Left lung (tissue), 14 donors: ENCODE measurements at places on chromosomes 3 and 15. TPM values are rescaled to one million over a fixed set of nuclear protein-coding genes. Genes with fewer than 3 reads are reported as not detected.

DNA sequence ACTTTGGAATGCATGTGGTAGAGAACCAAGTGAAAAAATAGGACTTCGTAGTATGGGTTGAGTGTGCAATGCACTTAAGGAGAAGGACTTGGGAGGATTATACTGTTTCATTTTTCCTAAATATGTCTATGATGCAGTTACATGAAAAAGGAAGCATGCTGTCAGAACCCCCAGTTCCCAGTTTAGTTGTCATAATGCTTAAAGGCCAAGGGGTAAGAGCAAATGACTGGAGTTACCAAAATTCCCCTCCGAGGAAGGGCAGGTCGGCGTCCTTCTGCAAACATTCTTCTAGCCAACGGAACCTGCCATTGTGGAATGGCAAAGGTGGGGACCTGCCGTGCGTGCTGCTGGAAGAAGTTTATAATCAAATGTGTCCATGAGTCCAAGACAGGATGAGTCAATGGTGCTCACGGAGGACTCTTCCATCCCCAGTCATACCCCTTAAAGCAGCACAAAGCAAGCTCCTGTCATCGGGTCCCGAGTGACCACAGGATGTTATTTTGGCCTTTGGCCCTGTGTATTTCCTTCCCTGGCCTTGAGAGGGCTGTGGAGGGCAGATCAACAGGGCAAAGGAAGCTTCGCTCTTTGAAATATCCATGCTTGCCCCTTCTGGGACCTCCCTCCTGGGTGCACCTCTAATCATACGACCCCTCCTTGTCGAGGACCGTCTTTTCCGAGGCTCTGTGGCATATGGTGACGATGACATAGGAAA, 93.2 kb downstream of the SLCO3A1 start:
- H3K27ac ChIP-seq, result peak overlapping the region; percentile 71
- H3K4me1 ChIP-seq, result peaks cover 94% of the 10 kb centered on the region
- no peaks in the 10 kb centered on the region for H3K27me3 ChIP-seq
- DNase-seq, result no peak
- H3K4me3 ChIP-seq, result no peak overlapping the region

DNA sequence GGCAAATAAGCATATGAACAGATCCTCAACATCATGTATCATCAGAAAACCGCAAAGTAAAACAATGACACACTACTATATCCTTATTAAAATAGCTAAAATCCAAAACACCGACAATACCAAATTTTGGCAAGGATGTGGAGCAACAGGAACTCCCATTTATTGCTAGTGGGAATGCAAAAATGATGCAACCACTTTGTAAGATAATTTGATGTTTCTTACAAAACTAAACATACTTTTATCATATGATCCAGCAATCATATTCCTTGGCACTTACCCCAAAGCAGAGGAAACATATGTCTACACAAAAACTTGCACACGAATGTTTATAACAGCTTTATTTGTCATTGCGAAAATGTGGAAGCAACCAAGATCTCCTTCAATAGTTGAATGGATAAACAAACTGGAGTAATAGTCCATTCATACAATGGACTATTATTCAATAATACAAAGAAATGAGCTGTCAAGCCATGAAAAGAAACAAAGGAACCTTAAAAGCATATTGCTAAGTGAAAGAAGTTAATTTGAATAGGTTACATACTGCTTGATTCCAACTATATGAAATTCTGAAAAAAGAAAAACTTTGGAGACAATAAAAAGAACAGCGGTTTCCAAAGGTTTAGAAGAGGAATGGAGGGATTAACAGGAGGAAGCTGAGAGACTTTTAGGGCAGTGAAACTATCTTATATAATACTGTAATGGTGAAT, 172.0 kb downstream of the VPS13C start:
- H3K27ac ChIP-seq, result no peak overlapping the region
- DNase-seq, result no peak
- no peak overlapping the region for H3K4me3 ChIP-seq
- H3K36me3 ChIP-seq, result peaks cover 58% of the 10 kb centered on the region
- H3K27me3 ChIP-seq, result no peaks in the 10 kb centered on the region

GRCh38 chr3:113832477-113833164, 6.0 kb upstream of the GRAMD1C start:
- no peak for DNase-seq
- H3K27me3 ChIP-seq, result no peaks in the 10 kb centered on the region
- H3K4me3 ChIP-seq, result no peak overlapping the region

- H3K4me1 ChIP-seq, result no peaks in the 10 kb centered on the region
- no peak overlapping the region for H3K4me3 ChIP-seq
- H3K27me3 ChIP-seq, result no peaks in the 10 kb centered on the region
- no peaks in the 10 kb centered on the region for H3K36me3 ChIP-seq
Observed at GRCh38 chr3:35422836-35423601, 216.3 kb upstream of the ARPP21 start.

DNA sequence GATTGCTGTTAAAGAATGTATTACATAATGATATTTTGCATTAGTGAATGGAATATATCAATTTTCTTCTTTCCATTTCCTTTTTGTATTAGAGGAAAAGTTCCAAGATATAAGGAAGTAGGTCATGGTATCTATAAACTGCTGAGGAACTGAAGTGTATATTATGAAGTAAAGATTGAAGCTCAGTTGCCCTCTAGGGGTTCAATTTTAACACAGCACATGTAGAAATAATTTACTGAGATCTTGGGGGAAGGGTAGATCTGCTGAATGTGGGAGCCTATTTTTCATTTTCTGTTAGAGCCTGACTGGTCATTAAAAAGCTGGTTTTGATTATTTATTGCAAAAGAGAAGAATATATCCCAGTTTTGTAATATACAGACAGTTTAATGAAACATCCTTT, 45.2 kb downstream of the CMC1 start:
- no peak for DNase-seq
- peaks cover 5% of the 10 kb centered on the region for H3K4me1 ChIP-seq
- no peaks in the 10 kb centered on the region for H3K27me3 ChIP-seq
- no peak overlapping the region for H3K4me3 ChIP-seq
- H3K27ac ChIP-seq, result no peak overlapping the region
- H3K36me3 ChIP-seq, result no peaks in the 10 kb centered on the region

GRCh38 chr3:15769256-15769915, 28.4 kb downstream of the ANKRD28 start:
- no peaks in the 10 kb centered on the region for H3K36me3 ChIP-seq
- H3K27me3 ChIP-seq, result no peaks in the 10 kb centered on the region
- H3K4me3 ChIP-seq, result no peak overlapping the region
- H3K4me1 ChIP-seq, result peaks cover 7% of the 10 kb centered on the region
- DNase-seq, result no peak
- H3K27ac ChIP-seq, result peak overlapping the region; percentile 51

GRCh38 chr3:145286937-145287336, 874.0 kb downstream of the PLOD2 start:
- no peaks in the 10 kb centered on the region for H3K4me1 ChIP-seq
- H3K27me3 ChIP-seq, result no peaks in the 10 kb centered on the region
- DNase-seq, result no peak
- H3K4me3 ChIP-seq, result no peak overlapping the region

- no peak for DNase-seq
- no peak overlapping the region for H3K4me3 ChIP-seq
- no peaks in the 10 kb centered on the region for H3K36me3 ChIP-seq
- H3K4me1 ChIP-seq, result peaks cover 23% of the 10 kb centered on the region
- H3K27ac ChIP-seq, result peak overlapping the region; percentile 57
Observed at GRCh38 chr3:177441813-177442646, 244.7 kb upstream of the TBL1XR1 start.

GRCh38 chr15:55168350-55168974, 28.3 kb downstream of the RSL24D1 start:
- no peaks in the 10 kb centered on the region for H3K36me3 ChIP-seq
- no peak overlapping the region for H3K4me3 ChIP-seq
- peak; percentile 62 for DNase-seq

GRCh38 chr3:190886945-190887344, 24.5 kb upstream of the GMNC start:
- no peaks in the 10 kb centered on the region for H3K36me3 ChIP-seq
- peaks cover 2% of the 10 kb centered on the region for H3K27me3 ChIP-seq
- DNase-seq, result no peak
- no peaks in the 10 kb centered on the region for H3K4me1 ChIP-seq
- H3K4me3 ChIP-seq, result no peak overlapping the region

GRCh38 chr15:87743562-87743961, 513.0 kb downstream of the NTRK3 start:
- H3K27me3 ChIP-seq, result no peaks in the 10 kb centered on the region
- no peak overlapping the region for H3K4me3 ChIP-seq
- H3K4me1 ChIP-seq, result no peaks in the 10 kb centered on the region
- no peaks in the 10 kb centered on the region for H3K36me3 ChIP-seq

- no peak overlapping the region for H3K27ac ChIP-seq
- H3K27me3 ChIP-seq, result no peaks in the 10 kb centered on the region
- no peak overlapping the region for H3K4me3 ChIP-seq
- no peaks in the 10 kb centered on the region for H3K4me1 ChIP-seq
- no peak for DNase-seq
Observed at GRCh38 chr3:194518652-194519051, 31.9 kb upstream of the ATP13A3 start.

DNA sequence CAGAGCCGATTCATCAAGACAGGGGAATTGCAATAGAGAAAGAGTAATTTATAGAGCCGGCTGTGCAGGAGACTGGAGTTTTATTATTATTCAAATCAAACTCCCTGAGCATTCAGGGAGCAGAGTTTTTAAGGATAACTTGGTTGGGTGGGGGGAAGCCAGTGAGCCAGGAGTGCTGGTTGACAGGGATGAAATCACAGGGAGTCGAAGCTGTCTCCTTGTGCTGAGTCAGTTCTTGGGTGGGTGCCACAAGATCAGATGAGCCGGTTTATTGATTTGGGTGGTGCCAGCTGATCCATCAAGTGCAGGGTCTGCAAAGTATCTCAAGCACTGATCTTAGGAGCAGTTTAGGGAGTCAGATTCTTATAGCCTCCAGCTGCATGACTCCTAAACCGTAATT, 95.4 kb upstream of the CCDC80 start:
- no peak for DNase-seq
- no peaks in the 10 kb centered on the region for H3K27me3 ChIP-seq
- no peaks in the 10 kb centered on the region for H3K4me1 ChIP-seq
- no peak overlapping the region for H3K27ac ChIP-seq

DNA sequence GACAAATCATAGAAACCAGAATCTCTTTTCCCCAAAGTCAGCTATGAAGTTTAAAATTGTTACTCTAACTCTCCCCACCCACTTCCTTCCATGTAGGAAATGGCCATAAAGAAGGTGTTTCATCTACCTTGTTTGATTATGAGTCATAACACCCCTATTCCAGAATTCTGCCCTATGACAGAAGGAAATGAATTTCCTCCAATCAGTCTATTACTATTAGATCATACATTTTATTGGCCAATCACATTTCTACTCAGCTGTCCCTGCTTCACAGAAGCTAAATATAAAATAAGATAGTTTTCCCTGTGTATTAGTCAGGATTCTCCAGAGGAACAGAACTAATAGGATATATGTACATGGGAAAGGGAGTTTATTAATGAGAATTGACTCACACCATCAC, 102.1 kb downstream of the TGFBR2 start:
- no peak for DNase-seq
- H3K27me3 ChIP-seq, result no peaks in the 10 kb centered on the region
- no peak overlapping the region for H3K27ac ChIP-seq
- H3K36me3 ChIP-seq, result no peaks in the 10 kb centered on the region

GRCh38 chr15:76905855-76906254, 715 bp upstream of the SCAPER start:
- H3K4me3 ChIP-seq, result peak overlapping the region; percentile 89
- DNase-seq, result peak; percentile 39
- peak overlapping the region; percentile 87 for H3K27ac ChIP-seq
- H3K36me3 ChIP-seq, result no peaks in the 10 kb centered on the region
- peaks cover 15% of the 10 kb centered on the region for H3K4me1 ChIP-seq

DNA sequence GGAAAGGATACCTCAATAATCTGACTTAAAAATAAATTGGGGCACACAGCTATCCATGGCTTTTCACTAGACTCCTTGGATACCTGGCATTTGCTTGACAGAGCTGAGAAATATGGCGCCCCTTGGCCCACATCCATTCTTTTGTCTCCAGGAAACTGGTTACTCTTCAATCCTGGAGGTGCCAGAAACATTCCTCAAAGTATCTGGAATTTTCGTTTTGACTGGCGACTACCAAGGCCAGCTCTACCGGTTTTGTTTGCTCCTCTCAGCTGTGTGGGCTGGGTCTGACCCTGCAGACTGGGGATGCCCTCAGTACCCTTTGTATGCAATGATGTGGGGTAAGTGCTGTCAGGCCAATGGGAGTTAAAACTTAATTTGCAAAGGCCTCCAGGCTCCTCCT, 27.0 kb downstream of the KATNBL1 start:
- H3K27me3 ChIP-seq, result no peaks in the 10 kb centered on the region
- H3K36me3 ChIP-seq, result no peaks in the 10 kb centered on the region

- no peaks in the 10 kb centered on the region for H3K27me3 ChIP-seq
- no peak within 1 kb of the TSS for H3K4me3 ChIP-seq
- peaks cover 21% of the 10 kb centered on the region for H3K4me1 ChIP-seq
- no peaks in the 10 kb centered on the region for H3K36me3 ChIP-seq
Observed at GRCh38 chr3:111541911-111542483, at the start of gene CD96. CD96 (plus strand) TSS chr3:111542197; CDS start chr3:111542249, 52 bp downstream.

DNA sequence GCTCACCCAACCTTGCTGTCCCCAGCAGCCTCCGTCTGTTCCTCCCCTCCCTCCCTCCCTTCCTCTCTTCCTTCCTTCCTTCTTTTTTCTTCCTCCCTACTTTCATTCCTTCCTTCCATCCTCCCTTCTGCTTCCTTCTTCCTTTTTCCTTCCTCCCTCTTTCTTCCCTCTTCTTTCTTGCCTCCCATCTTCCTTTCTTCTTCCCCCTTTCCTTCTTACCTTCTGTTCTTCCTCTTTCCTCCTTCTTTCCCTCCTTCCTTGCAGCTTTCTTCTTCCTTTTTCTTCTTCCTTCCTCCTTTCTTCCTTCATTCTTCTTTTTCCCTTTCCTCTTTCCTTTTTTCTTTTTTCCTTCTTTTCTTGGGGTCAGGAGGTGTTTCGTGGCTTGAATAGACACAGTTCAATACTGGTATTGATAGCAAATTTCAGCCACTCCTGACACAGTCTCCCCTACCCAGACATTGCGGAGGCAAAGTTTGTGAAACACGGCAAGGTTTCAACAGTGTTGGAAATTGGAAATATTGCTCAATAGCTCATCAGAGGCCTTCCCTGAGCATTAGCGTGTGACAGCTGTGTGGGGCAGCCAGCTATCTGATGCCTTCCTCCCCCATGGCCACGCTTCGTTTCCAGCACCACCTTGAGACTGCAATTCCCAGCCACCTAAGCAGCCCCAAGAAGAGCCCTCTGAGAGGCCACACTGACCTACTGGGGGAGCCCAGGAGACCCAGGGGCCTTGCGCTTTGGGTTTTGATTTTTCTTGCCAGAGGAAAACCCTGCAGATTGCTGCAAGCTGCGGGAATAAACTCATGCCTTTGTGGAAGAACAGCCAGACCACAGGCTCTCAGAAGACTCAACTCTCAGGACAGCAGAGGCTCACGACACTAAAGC, 82.2 kb downstream of the KLF15 start:
- peaks cover 11% of the 10 kb centered on the region for H3K4me1 ChIP-seq
- no peaks in the 10 kb centered on the region for H3K27me3 ChIP-seq
- H3K27ac ChIP-seq, result peak overlapping the region; percentile 40

Gene BFSP2
- polyA plus RNA-seq, result not detected

Gene GRAMD1C
- 5.4 TPM for polyA plus RNA-seq

Gene CRYGS
- polyA plus RNA-seq, result 10.1 TPM

Gene POPDC2
- polyA plus RNA-seq, result 6.6 TPM

Gene PLA2G4E
- polyA plus RNA-seq, result 0.15 TPM

Gene SNTN
- 15.6 TPM for polyA plus RNA-seq

Gene CCR1
- 8.1 TPM for polyA plus RNA-seq

Gene PYGO1
- polyA plus RNA-seq, result 18.9 TPM

Gene MST1
- 33.4 TPM for polyA plus RNA-seq

Gene NR1I2
- 0.46 TPM for polyA plus RNA-seq

Gene UBA3
- 83.7 TPM for polyA plus RNA-seq

Gene SLC24A5
- polyA plus RNA-seq, result 0.35 TPM

Gene GUCA1C
- polyA plus RNA-seq, result not detected

Gene PLA2G4B
- 23.1 TPM for polyA plus RNA-seq

Gene CEP70
- 49.0 TPM for polyA plus RNA-seq
